ENCODE measurements at places on chromosomes 5 and 9.
A peak's percentile ranks its signal among the peaks of the same experiment; 100 is the strongest.

DNA sequence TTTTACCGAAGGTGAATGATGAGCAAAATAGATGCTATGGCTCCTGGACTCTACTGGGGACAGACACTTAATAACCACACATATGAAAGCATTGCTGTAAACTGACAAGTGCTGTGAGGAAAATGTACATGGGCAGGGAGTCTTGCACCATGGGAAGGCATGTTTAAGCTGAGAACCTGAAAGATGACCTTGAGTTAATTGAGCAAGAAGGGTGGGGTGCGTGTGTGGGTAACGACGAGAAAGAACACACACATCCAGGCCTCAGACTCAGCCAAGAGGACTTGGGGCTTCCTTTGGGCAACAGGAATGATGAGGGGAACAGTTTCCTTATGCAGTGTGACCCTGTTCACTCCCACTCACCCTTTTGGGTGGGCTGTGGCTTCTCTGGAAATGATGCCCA is 73.1 kb downstream of the HSPA4 start:
- DNase-seq: no peak

GRCh38 chr5:65535529-65535987 is 27.4 kb downstream of the CENPK start:
- DNase-seq: no peak

GRCh38 chr5:88881571-88881971 is 1.4 kb downstream of the MEF2C start:
- DNase-seq: no peak

DNA sequence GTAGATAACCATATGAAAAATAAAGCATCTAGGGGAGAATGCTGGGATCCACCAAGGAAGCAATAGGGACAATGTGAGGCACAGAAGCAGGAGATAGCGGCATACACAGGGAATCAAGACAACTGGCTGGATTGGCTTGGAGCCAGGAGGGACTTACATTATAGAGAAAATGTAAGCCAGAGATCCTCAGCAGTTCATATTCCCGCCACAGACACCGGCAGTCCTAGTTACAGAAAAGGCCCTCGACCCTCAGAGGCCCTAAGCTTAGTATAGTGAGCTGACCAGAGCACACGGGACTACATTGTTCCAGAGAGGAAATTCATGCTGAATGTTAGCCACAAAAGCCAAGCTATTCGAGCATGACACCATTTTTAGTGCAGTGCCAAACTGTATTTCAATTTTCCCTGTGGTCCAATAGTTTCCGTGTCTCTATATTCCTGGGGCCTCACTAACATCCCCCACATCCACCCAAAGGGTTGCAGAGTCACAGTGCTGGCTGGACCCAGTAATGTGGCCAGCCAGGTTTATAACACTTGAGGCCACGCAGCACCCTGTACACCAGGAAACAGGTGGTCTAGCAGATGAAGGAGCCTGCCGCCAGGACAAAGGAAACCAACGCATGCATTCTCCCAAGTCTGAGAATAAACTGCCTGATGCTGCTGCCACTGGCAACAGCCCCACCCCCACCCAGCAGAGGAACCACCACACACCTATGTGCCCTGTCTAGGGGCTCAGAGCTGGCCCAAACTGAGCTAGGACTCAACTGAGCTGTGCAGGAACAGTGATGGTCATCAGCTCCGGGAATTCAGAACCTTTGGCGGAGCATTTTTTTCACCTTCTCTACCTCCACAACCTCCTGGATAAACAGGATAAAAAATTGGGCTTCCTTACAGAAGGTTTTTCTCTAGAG is 693.2 kb upstream of the CHD1 start:
- DNase-seq: no peak

GRCh38 chr5:142846406-142846805 is 76.2 kb downstream of the ARHGAP26 start:
- no peak for DNase-seq

- peak; percentile 71 for DNase-seq
These were observed 27.2 kb downstream of the PIK3R1 start for GRCh38 chr5:68242743-68243142.

- DNase-seq: no peak
These were observed 14.0 kb upstream of the TEX48 start for GRCh38 chr9:114695948-114696347.

GRCh38 chr5:134129411-134130238 is 15.1 kb downstream of the TCF7 start:
- DNase-seq: no peak

DNA sequence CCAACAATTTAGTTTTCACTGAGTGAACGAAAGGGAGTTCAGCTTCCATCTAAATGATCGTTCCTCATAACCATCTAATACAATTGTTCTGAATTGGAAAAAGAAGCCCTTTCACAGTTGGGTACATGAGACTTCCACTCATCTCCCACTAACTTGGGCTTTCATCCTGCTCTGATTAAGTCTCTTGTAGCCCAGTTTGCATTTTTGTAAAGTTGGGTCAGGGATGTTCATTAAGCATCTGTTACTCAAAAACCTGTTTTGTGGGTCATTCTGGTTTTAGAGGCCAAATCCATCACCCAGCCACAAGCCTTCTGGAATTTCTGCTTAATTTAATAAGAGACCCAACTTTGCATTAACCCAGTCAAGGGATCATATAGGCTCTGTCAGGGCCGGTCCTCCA is 385.3 kb downstream of the BNC2 start:
- no peak for DNase-seq

- no peak for DNase-seq
These were observed 217.7 kb upstream of the TBCA start for GRCh38 chr5:77993855-77994318.

GRCh38 chr9:137486545-137487453 is 27.7 kb upstream of the NSMF start:
- no peak for DNase-seq

- DNase-seq: no peak
These were observed 359.1 kb upstream of the IRX4 start for GRCh38 chr5:2241842-2242241.

DNA sequence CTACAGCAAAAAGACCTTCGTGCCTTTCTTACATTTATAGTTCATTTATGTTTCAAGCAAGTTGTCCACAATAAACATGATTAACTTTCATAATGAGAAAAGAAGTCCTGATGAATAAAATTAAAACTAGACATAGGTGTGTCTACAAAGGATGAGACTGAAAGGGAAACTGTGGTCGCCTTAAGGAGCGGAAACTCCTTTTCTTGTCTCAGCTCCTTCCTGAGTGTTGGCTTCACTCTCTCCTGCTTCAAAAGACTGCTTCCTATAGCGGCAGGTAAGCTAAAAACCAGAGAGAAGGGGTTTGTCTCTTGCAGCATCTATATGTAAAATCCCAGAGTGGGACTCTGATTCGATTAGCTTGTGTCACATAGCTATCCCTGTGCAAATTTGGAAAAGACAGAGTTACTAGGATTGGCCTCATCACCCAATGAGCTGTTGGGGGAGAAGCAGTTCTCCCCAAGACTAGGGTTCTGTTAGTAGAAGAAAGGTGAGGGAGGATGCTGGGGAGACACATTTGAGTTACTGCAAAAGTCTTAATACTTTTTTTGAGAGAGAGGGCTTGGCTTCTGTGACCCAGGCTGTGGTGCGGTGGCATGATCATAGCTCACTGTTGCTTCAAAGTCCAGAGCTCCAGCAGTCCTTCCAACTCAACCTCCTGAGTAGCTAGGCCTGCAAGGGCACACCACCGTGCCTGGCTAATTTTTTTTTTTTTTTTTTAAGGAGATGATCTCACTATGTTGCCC is 16.8 kb upstream of the CTSL start:
- no peak for DNase-seq
